LHCN-M2 (cell line): ENCODE measurements at places on chromosomes 16 and 17. TPM values are rescaled to one million over a fixed set of nuclear protein-coding genes. Genes with fewer than 3 reads are reported as not detected.

DNA sequence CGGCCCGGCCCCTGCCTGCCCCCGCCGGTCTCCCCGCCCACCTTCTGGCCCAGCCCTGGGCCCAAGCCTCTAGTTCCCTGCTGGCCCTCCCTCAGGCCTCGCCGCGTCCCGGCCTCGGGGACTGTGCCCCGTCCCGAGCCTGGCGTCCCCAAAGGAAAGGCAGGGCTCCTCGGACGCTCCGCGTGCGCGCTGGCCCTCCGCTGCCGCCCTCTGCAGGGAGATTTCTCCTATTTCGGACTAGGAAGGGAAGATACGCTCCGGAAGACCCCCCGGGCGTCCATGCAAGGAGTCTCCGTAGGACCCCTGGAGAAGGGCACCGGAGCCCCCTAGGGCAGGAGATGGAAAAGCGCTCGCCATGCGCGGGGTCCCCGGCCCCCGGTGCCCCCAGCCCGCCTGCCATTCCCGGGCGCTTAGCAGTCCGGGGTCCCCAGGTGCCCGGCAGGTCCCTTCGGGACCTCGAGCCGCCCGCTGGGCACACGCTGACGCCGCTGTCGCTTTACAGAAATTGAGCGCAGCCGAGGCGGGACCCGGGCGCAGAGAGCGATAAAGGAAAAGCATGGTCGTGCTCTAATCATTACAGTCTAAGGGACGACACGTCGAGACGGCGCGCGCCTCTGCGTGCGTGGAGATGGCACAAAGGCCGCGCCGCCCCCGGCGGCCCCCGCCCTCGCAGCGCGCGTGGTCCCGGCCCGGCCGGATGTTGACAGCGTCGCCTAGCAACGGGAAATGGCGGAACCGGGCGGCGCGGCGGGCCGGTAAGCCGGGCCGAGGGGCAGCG is at the start of gene CCDC40:
Gene CCDC40, plus strand, starts transcription at position 706 of the 778 bp plus-strand sequence. Its CDS starts 21 bp downstream, at position 727.
- peak; percentile 67 for DNase-seq

DNA sequence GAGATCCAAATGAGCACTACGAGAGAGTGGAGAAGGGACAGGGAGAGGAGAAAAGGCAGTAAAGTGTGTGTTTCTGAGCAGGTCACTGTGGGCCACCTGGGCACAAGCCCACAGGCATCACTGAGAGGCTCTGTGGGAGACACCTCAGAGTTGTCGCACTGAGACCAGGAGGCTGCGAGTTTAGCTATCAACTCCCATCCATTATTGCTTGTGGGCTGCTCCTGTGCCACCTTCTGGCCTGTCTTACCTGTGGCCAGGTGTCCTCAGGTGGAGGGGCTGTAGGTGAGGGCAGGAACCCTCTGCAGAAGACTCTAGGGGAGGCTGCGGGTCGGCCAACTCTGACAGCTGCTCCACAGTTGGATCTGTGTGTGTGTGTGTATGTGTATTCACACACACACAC is 2.5 kb upstream of the PRR29 start:
- no peak for DNase-seq

DNA sequence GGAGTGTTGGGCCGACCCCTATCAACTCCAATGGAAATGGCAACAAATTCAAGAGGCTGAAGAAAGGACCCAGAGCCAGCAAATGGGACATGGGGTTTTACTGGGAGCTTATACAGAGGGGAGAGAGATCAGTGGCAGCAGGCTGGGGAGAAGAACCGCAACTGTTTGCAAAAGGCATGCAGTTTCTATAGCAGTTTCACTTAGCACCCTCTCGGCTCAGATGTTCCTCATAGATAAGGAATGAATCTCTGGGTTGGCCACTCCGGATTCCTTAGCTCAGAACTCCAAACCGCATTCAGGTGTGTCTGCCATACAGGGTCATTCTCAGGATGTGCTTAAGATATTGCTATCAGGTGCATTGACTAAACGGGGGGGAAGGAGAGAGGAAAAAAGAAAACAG is 71.1 kb upstream of the RPL38 start:
- DNase-seq, result no peak

Gene SLC43A2
- total RNA-seq, result 1.9 and 3.7 TPM in 2 replicates

- no peak for DNase-seq
Measured at GRCh38 chr17:37300683-37301082, 75.1 kb upstream of the C17orf78 start.

Gene APOBR
- not detected in 2 replicates for total RNA-seq

Gene RIPOR1
- 24.3 and 24.4 TPM in 2 replicates for total RNA-seq

GRCh38 chr17:7215136-7215638 is 4.4 kb downstream of the DLG4 start:
- DNase-seq, result no peak

- DNase-seq, result no peak
Measured at GRCh38 chr16:53372992-53373871, 61.0 kb upstream of the RBL2 start.

DNA sequence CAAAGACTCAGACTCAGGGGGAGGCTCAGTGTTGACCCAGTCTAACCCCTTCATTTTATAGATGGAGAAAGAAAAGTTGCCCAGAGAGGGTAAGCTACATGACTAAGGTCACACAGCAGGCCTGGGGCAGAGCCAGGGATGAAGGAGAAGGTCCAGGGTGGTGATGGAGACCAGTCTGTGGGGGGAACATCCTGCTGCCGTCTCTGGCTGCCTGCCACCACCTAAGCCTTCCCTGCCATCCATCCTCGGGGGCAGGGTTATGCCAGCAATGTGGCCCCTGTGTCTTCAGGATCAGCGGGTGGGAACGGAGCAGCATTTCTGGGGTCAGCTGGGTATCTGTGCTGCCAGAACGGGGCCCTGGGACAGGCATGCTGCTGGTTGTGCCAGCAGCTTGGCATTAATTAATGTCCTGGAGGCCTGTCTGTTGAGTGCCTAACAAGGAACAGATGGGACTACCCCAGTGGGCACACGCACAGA is 5.5 kb downstream of the DOK4 start:
- DNase-seq, result no peak

GRCh38 chr17:76992891-76993290 is 124.7 kb downstream of the MGAT5B start:
- no peak for DNase-seq

Gene SLC5A11
- total RNA-seq, result not detected in 2 replicates

- no peak for DNase-seq
Measured at GRCh38 chr17:3032258-3033247, 30.9 kb downstream of the OR1D5 start.

GRCh38 chr17:61837175-61838051 is 25.9 kb downstream of the BRIP1 start:
- peak; percentile 63 for DNase-seq

- DNase-seq, result no peak
Measured at GRCh38 chr16:8950580-8951077, 13.1 kb downstream of the USP7 start.

GRCh38 chr16:87172632-87173031 is 144.6 kb downstream of the C16orf95 start:
- DNase-seq, result no peak

DNA sequence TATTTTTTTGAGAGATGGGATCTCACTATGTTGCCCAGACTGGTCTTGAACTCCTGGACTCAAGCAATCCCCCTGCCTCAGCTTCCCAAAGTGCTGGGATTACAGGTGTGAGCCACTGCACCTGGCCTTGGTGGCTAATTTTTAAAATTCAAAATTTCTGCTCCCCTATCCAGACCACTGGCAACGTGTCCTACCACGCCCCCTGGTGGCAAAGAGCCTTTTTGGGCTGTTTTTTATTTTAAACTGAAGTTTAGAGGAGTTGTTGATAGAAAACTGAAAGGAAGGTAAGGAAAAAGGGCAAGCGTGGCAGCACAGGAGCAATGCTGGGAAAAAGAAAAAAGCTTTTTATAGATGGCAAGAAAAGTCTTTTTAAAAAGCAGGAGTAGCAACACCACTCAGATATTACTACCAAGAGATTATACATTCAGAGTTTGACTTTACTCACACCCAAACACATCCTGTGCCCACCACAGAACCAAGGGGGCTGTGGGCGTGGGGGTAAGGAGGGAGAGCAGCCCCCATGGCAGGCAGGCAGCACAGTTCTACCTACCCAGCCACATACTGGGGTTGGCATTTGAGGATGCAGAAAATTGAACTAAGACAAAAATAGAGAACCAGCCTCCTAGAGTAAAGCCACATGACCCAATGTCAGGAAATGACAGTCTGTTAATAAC is 4.2 kb upstream of the MXRA7 start:
- DNase-seq, result no peak

DNA sequence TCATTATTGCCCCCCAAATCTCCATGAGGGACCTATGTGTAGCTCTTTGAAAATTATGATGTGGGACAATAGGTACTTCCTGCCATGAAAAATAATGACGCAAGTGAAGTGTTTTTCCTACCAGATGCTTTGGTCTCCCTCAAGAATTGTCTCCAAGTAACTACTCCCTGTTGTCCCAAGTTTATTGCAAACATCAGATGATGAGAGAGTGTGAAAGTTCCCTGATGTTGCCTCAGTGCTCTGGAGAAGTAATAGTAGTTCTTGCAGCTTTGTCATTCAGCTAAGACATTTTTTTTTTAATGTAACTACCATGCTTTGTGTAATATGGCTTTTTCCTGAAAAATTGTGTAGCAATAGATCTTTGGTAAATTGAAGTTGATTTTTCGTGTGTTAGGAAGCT is 20.1 kb downstream of the LPCAT2 start:
- DNase-seq, result no peak

- no peak for DNase-seq
Measured at GRCh38 chr17:56985371-56986162, 7.6 kb downstream of the SCPEP1 start.

DNA sequence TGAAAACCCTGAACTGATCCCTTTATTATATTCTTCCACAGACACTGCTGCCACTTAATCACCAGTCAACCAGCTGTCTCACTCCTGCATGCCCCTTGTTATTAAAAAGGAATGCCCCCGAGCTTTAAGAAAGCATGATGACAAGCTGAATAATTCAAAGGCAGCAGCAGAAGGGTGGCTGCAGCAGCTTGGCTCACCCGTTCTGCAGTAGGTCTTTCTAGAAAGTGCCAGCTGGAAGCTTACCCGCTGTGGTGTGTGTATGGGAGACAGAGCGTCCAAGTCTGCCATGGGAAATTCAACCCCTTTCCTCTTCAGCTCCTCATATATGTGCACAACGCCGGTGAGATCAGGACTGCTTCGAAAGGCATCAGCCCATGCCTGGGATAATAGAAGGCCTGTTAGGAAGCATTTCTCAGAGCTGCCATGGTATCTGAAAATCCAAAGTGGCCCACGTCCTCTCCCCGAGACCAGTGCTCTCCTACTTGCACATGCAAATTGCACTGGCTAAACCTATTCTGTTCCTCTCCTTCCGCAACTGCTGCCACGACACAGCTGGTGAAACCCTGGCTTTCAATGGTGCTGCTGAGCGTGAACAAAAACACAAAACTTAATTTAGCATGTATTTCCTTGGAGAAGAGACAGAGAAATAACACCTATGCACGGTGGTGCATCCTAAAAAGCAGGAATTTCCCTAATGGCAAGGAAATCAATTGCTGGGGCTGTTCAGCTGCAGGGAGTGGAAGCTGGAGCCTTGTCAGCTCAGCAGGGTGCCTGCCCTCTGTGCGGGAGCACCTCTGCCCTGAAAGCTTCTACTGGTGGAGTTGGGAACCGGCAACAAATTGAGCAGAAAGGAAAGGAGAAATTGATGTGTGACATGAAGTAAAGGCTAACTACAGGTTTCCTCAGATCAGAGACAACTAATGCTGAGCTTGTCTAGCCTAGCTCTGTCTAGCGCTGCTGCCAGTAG is 47.9 kb upstream of the SREBF1 start:
- no peak for DNase-seq

GRCh38 chr16:73432850-73433730 is 385.2 kb upstream of the ZFHX3 start:
- no peak for DNase-seq

Gene ARL5C
- not detected in 2 replicates for total RNA-seq

Gene SPN
- not detected in 2 replicates for total RNA-seq

Gene GAS2L2
- not detected in 2 replicates for total RNA-seq

DNA sequence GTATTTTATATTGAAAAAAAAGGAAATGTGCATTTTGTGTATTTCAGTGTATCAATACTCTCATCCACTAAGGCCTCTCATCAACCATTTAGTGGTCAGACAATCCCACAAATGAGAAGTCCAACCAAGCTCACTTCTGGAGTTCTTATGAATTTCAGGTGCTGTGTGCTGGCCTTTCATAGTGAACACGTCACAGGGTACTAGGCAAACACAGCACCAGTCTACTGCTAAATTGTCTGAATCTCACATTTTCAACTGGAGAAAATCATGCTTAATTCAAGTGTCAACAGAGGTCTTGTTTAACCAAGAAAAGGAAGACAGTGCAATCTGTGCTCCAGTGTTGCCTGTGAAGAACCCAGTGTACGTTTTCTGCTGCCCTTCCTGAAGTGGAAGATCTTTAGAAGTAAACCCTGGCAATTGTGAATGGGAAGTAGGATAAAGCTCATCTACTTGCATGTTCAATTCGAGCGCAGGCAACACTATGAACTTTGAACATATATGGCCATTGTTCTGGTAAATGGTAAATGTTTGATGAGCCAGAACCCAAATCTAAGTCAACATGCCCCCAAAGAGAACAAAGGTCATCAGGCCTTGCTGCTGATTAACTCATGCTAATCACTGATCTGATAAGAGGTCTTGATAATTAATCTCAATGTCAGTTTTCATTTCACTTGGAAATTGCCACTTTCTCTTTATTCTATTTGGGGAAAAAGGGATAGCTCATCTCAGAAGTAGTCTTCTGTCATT is 439.2 kb upstream of the SOX9 start:
- DNase-seq, result no peak

GRCh38 chr17:51087072-51087757 is 33.5 kb downstream of the SPAG9 start:
- DNase-seq, result peak; percentile 3

Gene WFDC1
- total RNA-seq, result not detected in 2 replicates
